ENCODE measurements at places on chromosomes 13 and 19.

GRCh38 chr19:55690109-55690768 lies 15.2 kb downstream of the EPN1 start:
- DNase-seq = no peak

GRCh38 chr13:33172400-33172799 lies 113.2 kb downstream of the STARD13 start:
- no peak for DNase-seq

GRCh38 chr19:1568320-1569019 lies at the start of gene MEX3D:
Gene MEX3D (minus strand): TSS chr19:1568325. CDS start chr19:1568058, 267 bp downstream.
- no peak for DNase-seq

DNA sequence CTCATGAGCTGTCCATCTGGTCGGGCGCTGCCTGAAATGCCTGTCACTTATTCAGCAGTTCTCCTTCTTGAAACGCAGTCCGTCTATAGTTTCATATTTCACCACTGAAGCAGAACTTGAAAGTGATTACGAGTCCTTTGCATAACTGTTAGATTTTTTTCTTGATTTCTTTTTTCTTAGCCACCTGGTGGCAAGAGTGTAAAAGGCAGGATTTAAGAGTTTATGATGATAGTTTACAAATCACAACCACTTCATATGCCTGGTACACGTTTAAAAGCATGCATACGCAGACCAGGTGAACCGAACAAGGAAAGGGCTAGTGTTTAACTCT lies 45.8 kb downstream of the GGACT start:
- no peak for DNase-seq

GRCh38 chr13:24700539-24700938 lies 20.3 kb downstream of the ATP12A start:
- DNase-seq = no peak

GRCh38 chr13:42924344-42924743 lies 67.7 kb downstream of the EPSTI1 start:
- DNase-seq = no peak

- DNase-seq = no peak
These were observed 5.1 kb downstream of the NOTCH3 start for GRCh38 chr19:15195371-15196334.

- DNase-seq = no peak
These were observed 106.0 kb downstream of the RAP2A start for GRCh38 chr13:97539651-97540610.

DNA sequence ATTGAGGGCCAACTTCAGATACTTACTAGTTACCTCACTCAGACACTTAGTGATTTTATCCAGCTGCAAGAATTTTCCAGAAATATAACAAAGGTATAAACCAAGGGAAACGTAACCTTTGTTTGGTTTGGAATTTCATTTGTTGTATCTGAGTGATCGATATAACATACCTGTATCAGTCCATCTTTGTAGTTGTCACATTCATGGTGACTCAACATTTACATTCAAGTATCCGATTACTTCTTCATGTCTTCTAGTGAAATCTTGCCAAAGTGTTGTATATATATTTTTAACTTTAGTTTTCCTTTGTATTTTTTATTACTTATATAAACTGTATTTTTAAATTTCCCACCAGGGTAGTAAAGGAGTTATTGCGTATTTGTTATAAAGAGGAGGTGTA lies 16.9 kb upstream of the MYCBP2 start:
- no peak for DNase-seq

- no peak for DNase-seq
These were observed 888.9 kb downstream of the SLITRK1 start for GRCh38 chr13:82993417-82993816.

GRCh38 chr13:100213576-100213975 lies 124.7 kb downstream of the PCCA start:
- DNase-seq = no peak

DNA sequence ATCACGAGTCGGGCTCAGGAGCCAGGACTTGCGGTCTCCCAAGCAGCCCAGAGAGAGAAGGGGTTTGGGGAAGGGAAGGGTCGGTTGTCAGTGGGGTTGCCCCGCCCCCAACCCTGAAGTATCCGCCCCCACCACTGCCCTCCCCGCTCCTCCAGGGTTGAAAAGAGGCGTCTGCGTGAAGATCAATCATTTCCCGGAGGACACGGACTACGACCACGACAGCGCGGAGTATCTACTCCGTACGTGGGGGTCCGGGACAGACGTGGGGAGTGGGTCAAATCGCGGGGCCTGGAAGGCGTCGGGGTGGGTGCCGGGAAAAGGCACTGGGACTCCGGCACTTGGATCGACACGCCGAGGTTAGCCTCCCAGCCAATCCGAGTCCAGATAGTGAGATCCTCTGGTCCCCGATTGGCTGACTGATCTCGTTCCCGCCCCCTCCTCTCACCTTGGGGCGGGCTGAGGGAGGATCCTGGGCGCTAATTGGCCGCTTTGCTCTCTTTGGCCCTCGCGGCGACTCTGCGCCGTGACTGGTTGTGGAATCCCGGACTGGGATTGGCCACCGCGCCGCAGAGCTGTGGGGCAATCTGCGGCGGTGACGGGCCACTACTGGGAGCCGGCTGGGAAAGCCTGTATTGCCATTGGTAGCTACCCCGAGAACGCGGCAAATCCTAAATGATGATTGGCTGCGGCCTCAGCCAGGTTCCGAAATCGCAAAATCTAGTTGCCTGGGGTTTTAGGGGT lies 13.3 kb upstream of the CACNG6 start:
- DNase-seq = peak; percentile 82

- no peak for DNase-seq
These were observed 814 bp downstream of the S1PR2 start for GRCh38 chr19:10230173-10230860.

- DNase-seq = no peak
These were observed 3.7 kb downstream of the ATP4A start for GRCh38 chr19:35559781-35560180.

DNA sequence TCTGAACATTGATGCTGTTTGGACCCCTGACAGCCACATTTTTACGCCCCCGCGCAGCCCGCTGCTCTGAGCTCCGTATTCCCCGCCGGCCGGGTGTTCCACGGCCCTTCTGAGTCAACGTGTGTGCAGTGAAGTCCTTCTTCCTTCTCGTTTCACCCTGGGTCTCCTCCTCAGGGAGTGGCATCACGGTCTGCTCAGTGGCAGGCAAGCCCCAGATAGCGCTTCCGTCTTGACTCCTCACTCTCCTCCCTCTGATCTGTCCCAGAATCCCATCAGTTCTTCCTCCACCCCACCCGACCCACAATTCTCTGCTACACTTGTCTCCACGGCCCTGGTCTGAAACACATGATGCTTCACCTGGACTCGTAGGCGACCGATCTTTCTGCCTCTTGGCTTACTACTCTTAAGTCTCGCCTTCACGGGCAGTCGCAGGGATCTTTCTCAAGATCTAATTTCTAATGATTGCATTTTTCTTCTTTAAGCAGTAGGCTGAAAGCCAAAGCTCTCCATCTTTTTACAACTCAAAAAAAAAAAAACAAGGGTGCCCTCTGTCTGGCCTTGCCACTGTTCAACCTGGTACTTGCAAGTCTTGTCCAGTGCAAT lies 33.9 kb downstream of the CCNE1 start:
- no peak for DNase-seq

DNA sequence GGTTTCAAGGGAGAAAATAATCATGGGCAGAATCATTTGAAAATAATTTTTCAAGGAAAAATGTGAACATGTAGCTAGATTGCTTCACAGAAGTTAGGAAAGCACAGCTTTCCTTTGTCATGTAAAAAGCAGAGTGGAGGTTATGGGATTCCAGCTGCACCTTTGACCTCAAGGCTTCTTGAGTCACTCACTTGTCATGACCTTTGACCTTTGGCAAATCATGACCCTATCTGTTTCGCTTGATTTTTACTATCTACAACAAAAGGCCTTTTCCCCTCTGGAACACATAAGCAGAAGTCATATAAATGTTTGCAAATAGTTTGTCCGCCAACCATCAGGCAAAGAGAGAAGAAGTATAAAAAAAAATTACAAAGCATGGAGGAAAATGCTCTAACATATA lies 210.7 kb upstream of the MIR17HG start:
- DNase-seq = no peak

DNA sequence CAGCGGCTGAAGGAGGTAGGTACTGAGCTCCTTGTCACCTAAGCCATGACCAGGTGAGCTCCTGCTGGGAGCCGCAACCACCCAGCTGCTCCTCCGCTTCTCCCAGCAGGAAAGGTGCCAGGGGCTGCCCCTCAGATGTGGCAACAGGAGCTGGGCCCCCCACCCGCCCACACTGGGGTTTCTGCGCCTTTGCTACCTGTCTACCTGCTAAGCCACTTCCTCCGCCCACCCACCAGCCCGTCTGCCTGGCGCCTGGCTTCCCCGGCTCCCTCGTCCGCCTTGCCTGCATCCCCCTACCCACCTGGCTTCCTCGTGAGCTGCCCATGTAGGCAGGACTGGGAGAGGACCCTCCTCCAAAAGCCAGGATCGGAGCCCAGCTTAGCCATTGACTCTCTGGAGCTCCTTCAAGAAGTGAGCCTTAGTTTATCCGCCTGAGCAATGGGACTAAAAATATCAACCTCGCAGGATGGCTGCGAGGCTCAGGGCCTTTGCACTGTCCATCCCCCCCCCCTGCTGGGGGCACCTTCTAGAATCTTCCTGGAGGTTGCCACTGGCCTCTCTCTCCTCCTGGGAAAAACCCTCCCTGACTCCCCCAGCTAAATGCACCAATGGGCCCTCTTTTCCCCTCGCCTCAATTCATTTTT lies 55.8 kb upstream of the KLF2 start:
- no peak for DNase-seq

DNA sequence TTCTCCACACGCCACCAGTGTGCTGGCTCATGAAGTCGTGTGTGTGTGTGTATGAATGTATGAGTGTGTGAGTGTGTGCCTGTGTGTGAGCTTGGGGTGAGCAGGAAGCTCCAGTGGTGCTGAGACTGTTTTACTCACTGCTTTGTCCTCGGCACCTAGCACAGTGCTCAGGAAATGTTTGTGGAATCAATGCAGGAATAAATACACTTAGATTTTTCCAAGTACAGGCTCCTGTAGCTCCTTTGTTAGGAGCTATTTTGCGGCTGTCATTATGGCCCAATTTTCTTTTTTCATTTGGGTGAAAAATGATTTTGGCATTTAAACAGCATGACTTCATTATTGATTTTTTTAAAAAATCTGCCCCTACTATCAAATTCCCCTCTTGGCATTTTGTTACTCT lies 193.5 kb upstream of the KL start:
- DNase-seq = no peak

- no peak for DNase-seq
These were observed 395.0 kb downstream of the EFNB2 start for GRCh38 chr13:106140476-106140875.

DNA sequence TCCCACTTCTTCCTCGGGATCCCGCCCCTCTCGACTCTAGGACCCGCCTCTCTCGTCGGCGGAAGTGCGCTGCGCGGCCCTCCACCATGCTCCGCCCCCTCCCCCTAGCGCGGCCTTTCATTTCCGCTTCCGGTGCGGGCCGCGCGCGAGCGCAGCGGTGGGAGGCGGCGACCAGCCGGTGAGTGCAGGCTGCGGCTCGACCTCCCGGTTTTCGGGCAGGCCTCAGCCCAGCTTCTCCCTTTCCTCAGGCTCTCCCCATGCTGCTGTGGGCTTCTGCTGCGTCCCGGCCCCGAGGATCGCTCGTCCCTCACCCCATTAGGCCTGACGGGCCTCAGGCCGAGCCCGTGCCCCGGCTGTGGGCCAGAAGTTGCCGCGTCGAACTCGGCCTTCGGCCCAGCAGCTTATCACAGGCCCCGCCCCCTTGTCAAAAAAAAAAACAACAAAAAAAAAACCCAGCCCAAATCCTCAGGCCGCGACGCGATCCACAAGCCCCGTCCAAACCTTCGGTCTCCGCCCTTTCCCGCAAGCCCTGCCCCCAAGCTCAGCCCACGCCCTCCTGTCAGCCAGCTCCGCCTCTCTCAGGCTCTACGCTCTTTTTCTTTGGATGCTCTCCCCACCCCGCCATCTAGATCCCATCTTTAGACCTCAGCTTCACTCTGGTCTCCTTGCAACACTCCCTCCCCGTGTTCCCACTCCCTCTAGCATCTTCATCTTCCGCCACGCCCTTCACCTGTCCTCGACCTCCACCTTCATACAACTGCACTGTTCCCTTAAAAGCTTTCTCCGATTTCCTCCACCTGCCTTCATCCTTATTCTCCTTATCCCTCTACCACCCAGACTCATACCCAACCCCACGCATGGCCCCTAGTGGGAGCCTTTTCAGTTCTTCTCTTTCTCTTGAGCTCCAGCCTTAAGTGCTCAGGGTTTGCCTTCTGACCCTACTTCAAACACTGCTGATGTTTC lies at the start of gene CLASRP:
CLASRP (plus strand) TSS at position 115 of the 963 bp plus-strand sequence. CDS start 1,168 bp downstream, outside the sequence.
- DNase-seq = peak; percentile 97

GRCh38 chr13:86986448-86986847 lies 684.7 kb upstream of the SLITRK5 start:
- no peak for DNase-seq

GRCh38 chr19:3537438-3538240 lies 1.3 kb upstream of the TEKTIP1 start:
- DNase-seq = no peak

DNA sequence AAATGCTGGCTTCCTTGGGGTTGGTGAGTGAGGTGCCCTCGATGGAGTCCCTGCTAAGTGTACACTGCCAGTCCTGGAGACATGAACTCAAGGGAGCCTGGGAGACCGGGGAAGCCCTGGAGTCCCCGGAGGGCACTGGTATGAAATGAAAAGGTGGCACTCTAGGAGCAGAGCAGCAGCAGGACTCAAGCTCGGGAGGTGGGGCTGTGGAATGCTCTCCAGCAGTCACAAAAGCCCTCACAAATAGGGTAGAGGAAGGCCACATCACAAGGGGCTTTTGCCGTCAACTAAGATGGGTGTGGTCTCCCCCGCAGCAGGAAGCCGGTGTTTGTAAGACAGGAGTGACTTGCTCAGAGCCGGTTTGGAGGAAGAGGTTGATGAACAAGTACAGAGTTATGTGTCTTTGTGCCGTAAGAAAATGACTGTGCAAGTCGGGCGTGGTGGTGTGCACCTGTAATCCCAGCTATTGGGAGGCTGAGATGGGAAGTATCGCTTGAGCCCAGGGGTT lies 19.3 kb downstream of the CCNE1 start:
- no peak for DNase-seq

DNA sequence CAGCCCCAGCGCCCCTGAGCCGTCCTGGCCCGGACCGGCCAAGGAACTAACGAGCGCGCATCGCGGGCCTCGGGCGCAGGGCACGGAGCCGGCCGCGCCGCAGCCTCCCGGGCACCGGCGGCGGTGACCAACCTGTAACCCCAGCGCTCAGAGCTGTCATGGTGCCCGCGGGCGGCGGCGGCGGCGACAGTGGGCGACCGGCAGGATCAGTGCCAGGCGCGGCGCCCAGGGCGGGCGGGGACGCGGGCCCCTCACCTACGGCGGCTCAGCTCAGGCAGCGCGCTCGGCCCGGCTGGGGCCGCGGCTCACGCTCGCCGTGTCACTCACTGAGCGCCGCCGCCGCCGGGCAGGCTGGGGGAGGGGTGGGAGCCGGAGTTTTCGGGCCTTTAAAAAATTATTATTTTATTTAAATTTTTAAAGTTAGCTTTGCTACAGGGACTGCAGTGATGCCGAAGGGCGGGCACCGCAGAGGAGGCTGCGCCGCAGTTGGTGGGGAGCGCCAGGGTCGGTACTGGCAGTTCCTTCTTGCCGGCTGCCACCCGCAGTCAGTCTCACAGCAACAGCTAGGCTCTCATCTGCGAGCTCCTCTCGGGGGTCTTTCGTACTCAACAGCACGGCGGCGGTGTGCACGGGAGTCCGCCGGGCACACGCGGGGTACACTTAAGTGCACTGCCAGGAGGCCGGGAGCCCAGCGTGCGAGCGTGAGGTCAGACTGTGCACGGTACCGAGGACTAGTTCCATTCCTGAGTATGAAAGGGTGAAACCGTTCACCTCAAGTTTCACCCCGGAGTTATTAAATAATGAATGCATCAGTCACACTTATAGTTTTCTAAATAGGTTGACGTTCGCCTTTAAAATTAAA lies at the start of gene NALCN:
NALCN (minus strand) TSS at position 328 of the 862 bp plus-strand sequence. CDS start 17,382 bp downstream, outside the sequence.
- no peak for DNase-seq

- no peak for DNase-seq
These were observed 113.9 kb downstream of the CRYL1 start for GRCh38 chr13:20411638-20412342.
